Activated T-helper 17 cell treated with anti-CD3 and anti-CD28 coated beads, Interleukin-2, amount 50 U/mL, for 72 hours (primary cell): ENCODE measurements at places on chromosomes 5 and 9. TPM values are rescaled to one million over a fixed set of nuclear protein-coding genes. Genes with fewer than 3 reads are reported as not detected.
A peak's percentile ranks its signal among the peaks of the same experiment; 100 is the strongest.

GRCh38 chr9:117516676-117517632, 102.1 kb upstream of the ASTN2 start:
- H3K27me3 ChIP-seq: peaks cover 4% of the 10 kb centered on the region
- H3K4me3 ChIP-seq: no peak overlapping the region
- H3K27ac ChIP-seq: no peak overlapping the region
- ATAC-seq: no peak

The CD180 gene
- total RNA-seq: 0.80 TPM

The NSG2 gene
- not detected for total RNA-seq

The NAA35 gene
- 32.2 TPM for total RNA-seq

The ACOT12 gene
- total RNA-seq: not detected

DNA sequence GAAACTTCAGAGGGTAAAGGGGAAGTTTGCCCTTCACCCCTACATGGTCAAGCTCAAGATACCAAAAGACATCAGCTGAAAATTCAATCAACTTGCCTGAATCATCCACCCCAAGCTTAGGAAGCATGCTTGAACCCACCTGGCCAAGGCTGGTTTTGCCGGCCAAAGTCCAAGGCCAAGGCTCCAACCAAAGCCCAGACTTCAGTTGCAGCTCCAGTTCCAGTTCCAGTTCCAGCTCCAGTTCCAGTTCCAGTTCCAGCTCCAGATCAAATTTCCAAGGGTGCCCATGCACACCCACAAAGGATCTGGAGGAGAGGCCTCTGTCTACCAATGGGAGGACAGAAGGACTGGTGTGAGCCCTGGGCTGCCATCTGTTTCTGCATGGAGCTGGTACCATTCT, 4.6 kb upstream of the SERINC5 start:
- ATAC-seq: no peak
- H3K36me3 ChIP-seq: peaks cover 16% of the 10 kb centered on the region
- no peak overlapping the region for H3K27ac ChIP-seq

GRCh38 chr5:170450061-170450669, 53.7 kb upstream of the KCNIP1 start:
- H3K4me3 ChIP-seq: no peak overlapping the region
- ATAC-seq: no peak
- H3K27ac ChIP-seq: no peak overlapping the region
- H3K36me3 ChIP-seq: no peaks in the 10 kb centered on the region
- peaks cover 14% of the 10 kb centered on the region for H3K27me3 ChIP-seq

The PFN3 gene
- total RNA-seq: not detected

The GARIN3 gene
- total RNA-seq: 0.09 TPM

GRCh38 chr5:6603643-6604042, 29.2 kb downstream of the NSUN2 start:
- H3K4me1 ChIP-seq: no peaks in the 10 kb centered on the region
- no peak overlapping the region for H3K4me3 ChIP-seq
- ATAC-seq: no peak

DNA sequence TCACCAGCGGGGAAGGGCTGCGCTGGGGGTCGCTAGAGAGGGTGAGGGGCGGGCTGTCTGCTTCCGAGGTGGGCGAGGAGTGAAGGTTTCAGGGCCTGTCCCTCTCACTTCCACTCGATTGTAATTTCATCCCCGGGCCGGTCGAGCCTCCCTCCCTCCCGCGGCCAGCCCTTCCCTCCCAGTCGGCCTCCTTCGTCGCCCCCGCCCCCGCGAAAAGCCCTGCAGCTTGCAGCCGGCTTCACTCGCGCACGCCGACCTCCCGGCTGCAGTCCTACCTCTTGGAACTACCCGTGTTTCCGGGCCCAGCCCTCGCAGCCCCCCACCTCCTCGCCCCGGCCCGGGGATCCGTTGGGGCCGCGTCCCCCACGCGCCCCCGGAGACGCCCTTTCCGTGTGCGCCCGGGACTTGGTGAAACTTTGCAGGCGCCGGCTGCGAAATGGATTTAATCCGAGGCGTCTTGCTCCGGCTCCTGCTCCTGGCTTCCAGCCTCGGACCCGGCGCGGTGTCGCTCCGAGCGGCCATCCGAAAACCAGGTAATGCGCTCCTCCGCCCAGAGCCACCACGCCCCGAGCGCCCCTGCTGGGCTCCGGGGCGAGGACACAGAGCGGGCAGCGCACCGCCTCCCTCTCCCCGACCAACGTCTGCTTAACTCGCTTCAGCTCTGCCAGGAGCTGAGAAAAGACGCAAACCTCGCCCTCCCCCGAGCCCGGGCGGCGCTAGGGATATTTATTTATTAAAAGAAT, at the start of gene EGFLAM:
Gene EGFLAM, plus strand, starts transcription at position 241 of the 743 bp plus-strand sequence. Its CDS starts 196 bp downstream, at position 437.
- no peak for ATAC-seq
- peaks cover 64% of the 10 kb centered on the region for H3K27me3 ChIP-seq
- H3K4me3 ChIP-seq: peak within 1 kb of the TSS; percentile 47
- peaks cover 5% of the 10 kb centered on the region for H3K36me3 ChIP-seq

DNA sequence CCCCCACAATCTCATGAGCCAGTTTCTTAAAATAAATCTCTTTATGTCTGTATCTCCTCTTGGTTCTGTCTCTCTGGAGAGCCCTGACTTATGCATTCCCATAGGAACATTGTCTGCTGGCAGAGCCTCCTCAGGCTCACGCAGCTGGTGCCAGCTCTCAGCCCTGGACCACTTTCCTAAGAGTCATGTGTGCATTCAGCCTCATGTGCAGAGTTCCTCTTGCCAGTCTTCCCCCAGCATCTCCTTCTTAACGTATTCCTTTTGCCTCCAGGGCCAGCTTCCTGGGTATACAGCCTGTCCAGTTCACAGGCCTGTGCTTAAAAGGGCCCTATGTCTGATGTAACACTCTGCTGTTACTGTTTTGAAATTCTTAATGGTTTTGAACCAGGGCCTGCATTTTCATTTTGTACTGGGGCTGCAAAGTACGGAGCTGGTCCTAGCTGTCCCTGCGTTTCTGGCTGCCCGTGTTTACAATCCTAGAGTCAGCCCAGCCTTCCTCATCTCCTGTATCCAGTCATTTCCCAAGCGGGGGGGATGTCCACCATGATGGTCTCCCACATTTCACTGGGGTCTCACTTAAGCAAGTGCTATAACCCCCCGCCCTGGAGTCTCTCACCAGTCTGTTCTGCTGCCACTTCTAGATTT, 18.1 kb downstream of the ANKRD33B start:
- no peaks in the 10 kb centered on the region for H3K36me3 ChIP-seq
- H3K4me3 ChIP-seq: no peak overlapping the region
- H3K4me1 ChIP-seq: peaks cover 59% of the 10 kb centered on the region
- H3K27ac ChIP-seq: no peak overlapping the region
- no peak for ATAC-seq

GRCh38 chr9:20353524-20353923, 268.8 kb downstream of the MLLT3 start:
- peak overlapping the region; percentile 39 for H3K4me3 ChIP-seq
- no peaks in the 10 kb centered on the region for H3K27me3 ChIP-seq
- no peak for ATAC-seq
- peaks cover 15% of the 10 kb centered on the region for H3K4me1 ChIP-seq

The TAF11L5 gene
- not detected for total RNA-seq

- H3K27ac ChIP-seq: no peak overlapping the region
- H3K4me3 ChIP-seq: no peak overlapping the region
- no peak for ATAC-seq
Observed at GRCh38 chr5:72596956-72597355, 89.7 kb upstream of the ZNF366 start.

The GABRP gene
- not detected for total RNA-seq

GRCh38 chr9:134171316-134172197, 7.2 kb upstream of the RNU6ATAC start:
- H3K4me3 ChIP-seq: no peak overlapping the region
- no peak overlapping the region for H3K27ac ChIP-seq

The EIF4E1B gene
- total RNA-seq: not detected

DNA sequence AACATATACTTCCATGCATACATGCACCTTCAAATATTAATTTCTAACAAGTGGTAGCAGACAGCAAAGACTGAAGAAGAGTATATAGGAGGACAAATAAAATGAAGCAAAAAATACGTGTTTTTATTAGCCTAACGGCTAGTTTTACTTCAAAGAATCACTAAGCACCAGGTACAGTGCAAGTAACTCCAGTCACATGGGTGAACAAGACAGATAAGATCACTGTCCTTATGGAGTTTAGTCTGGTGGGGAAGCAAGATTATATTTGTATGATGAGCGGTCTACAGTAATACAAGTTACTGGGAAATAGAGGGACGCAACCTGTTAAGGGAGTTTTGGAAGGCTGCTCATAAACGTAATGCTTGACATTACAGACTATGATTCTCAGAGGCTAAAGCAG, 16.0 kb downstream of the FBXW2 start:
- no peak overlapping the region for H3K27ac ChIP-seq
- no peak overlapping the region for H3K4me3 ChIP-seq
- peaks cover 80% of the 10 kb centered on the region for H3K36me3 ChIP-seq
- H3K4me1 ChIP-seq: peaks cover 6% of the 10 kb centered on the region

DNA sequence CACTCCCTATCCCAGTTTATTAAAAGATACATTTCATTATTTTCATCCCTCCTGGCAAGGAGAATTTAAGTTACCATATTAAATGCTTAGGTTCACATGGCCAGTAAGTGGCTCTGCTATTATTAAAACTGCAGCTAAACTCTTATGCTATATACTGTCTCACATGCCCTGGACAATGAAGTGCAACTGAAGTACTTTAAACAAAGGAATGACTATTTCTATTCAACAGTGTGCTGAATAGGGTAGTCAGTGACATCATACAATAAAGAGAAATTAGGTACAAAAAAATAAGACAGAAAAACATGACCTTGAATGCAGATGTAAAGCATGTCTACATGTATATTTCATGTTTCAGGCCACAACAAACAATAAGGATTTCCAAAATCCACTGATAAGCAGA, 282.6 kb upstream of the SMC2 start:
- ATAC-seq: no peak
- no peak overlapping the region for H3K27ac ChIP-seq
- no peaks in the 10 kb centered on the region for H3K27me3 ChIP-seq
- H3K36me3 ChIP-seq: no peaks in the 10 kb centered on the region
- no peak overlapping the region for H3K4me3 ChIP-seq

The UGT3A1 gene
- total RNA-seq: not detected

DNA sequence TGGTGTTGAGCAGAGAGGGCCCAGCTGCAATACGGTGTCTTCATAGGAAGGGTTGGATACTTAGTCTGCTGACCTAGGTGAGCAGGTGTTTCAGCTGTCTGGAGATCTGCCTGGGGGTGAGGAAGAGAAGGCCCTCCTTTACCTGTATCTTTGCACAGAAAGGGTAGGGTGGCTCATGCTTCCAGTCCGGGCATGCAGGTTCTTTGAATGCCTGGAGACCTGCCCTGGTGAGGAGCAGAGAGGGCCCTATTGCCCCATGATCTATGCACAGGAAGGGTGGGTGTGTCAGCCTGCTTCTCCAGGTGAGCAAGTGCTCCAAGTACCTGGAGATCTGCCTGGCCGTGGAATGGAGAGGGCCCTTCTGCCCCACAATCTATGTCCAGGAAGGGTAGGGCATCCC, 63.0 kb downstream of the FER start:
- no peaks in the 10 kb centered on the region for H3K36me3 ChIP-seq
- no peaks in the 10 kb centered on the region for H3K4me1 ChIP-seq
- H3K4me3 ChIP-seq: no peak overlapping the region
- H3K27ac ChIP-seq: no peak overlapping the region
- no peaks in the 10 kb centered on the region for H3K27me3 ChIP-seq

DNA sequence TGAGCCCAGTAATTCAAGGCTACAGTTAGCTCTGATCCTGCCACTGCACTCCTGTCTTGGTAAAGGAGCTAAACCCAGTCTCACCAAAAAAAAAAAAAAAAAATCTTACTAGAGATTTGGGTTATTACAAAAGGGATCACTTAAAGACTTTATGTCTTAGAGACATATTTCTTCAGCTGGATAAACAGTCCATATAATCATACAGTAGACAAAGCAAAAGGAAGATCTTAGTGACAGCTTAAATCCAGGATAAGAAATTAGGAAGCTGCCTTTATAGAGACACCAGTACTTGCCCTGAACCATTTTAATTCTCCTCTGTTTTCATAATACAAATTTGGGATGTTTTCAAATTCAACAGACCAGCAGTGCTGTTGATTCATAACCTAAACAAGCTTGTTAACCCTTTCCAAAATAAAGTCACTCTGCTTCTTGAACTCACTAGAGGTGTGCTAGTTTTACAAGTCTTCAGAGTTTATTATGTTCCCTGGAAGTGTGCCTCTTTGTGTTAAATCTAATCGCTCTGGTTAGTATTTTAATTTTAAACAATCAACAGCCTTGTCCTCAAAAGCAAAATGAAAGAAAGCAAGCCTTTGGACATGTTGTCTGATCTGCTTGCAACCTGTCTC, 255.5 kb downstream of the ARRDC3 start:
- no peaks in the 10 kb centered on the region for H3K27me3 ChIP-seq
- H3K4me1 ChIP-seq: no peaks in the 10 kb centered on the region
- H3K27ac ChIP-seq: no peak overlapping the region
- H3K4me3 ChIP-seq: no peak overlapping the region
- H3K36me3 ChIP-seq: no peaks in the 10 kb centered on the region
- ATAC-seq: no peak

The C9orf152 gene
- not detected for total RNA-seq

The FREM1 gene
- not detected for total RNA-seq

The TNFSF8 gene
- 20.1 TPM for total RNA-seq

DNA sequence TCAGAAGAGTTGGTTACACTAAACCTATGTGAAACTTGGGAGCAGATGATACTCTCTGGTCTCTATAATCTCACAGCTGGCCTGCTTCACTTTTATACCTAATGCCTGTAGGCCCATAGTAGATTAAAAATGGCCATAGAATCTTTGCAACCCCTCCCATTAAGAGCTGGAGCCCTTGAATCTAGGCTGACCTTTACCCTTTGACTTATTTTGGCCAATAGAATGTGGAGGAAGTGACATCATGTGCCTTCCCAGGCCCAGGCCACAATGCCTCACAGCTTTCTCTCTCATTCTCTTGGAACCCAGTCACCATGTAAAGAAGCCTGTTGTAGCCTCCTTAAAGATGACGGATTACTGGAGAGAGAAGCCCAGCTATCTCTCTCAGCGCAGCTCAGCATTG, 251.0 kb downstream of the NR3C1 start:
- H3K27me3 ChIP-seq: no peaks in the 10 kb centered on the region
- no peaks in the 10 kb centered on the region for H3K36me3 ChIP-seq

- no peak overlapping the region for H3K27ac ChIP-seq
- no peaks in the 10 kb centered on the region for H3K4me1 ChIP-seq
- no peaks in the 10 kb centered on the region for H3K36me3 ChIP-seq
- no peak overlapping the region for H3K4me3 ChIP-seq
- no peak for ATAC-seq
Observed at GRCh38 chr5:4551034-4551433, 589.1 kb upstream of the ADAMTS16 start.

DNA sequence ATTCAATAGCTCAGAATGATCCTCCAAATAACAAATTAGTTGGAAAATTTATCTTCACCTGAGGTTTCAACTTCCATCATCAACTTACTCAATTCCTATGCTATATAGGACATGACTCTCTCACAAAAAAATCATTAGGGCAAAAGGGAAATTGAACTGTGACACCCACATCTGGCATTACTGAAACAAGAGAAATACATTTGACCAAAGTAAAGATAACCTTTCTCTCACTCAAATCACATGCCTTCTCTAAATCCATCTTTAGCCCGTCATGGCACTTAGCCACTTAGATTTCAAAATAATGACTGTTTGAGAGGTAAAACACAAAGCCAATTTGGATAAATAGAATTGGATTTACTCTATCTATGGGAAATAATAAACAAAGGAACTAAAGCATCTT, 126.4 kb downstream of the ADAMTS6 start:
- no peak for ATAC-seq
- no peaks in the 10 kb centered on the region for H3K36me3 ChIP-seq
- H3K4me3 ChIP-seq: no peak overlapping the region
- no peak overlapping the region for H3K27ac ChIP-seq

- no peak overlapping the region for H3K4me3 ChIP-seq
- H3K36me3 ChIP-seq: no peaks in the 10 kb centered on the region
- ATAC-seq: no peak
- peaks cover 29% of the 10 kb centered on the region for H3K27me3 ChIP-seq
- H3K4me1 ChIP-seq: no peaks in the 10 kb centered on the region
Observed at GRCh38 chr9:76738402-76738801, 25.8 kb upstream of the PCA3 start.

The PCDHA9 gene
- total RNA-seq: not detected
